ENCODE measurements at places on chromosomes 1 and 21.

DNA sequence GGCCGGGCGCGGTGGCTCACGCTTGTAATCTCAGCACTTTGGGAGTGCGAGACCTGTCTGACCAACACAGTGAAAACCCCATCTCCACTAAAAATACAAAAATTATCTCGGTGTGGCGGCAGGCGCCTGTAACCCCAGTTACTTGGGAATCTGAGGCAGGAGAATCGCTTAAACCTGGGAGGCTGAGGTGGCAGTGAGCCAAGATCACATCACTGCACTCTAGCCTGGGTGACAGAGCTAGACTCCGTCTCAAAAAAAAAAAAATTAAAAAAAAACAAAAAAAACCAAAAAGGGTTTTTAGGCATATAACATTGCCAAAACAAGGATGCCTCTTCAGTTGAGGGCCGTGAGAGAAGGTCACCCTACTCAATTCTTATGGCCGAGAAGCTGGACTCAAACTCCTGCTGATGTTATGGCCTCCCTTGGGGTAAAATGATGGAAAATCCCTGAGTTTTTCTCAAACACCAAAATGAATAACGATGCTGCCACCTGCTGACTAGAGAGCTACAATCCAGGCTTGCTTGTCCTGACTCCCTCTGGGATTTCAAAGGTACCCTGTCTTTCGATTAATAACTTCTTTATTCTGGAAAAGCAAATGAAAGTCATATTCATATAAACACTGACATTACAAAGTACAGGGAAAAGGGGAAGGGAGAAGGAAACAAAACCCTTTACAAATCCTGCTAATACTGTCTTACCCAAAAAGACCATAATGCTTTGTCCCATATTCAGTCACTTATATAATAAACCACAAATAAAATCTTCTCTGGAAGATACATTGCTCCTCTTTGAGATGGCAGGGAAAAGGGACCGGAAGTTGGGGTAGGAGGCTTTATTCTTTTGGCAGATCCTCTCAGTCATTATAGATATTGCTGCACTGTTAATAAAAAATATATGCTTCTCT, 10.7 kb downstream of the RAB42 start:
- DNase-seq = peak; percentile 21

- DNase-seq = no peak
Observed at GRCh38 chr1:34746101-34746500, 8.7 kb upstream of the GJB5 start.

- no peak for DNase-seq
Observed at GRCh38 chr1:100347009-100347966, 5.0 kb upstream of the CDC14A start.

DNA sequence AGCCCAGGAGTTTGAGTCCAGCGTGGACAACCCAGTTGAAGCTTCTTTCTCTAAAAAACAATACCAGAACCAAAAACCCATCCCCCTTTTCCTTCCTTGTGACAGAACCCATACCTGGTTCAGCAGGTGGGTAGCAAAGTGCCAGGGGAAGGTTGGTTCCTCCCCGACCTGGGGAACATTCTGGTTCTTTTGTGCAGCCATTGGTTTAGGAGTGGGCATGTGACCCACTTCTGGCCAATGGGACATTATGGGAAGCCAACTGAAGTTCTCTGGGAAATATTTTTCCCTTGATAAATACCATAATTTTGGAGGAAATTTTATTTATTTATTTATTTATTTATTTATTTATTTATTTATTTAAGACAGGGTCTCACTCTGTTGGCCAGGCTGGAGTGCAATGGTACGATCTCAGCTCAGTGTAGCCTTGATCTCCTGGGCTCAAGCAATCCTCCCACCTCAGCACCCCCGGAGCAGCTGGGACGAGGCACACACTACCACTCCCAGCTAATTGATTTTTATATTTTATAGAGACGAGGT, 15.8 kb upstream of the MAPKAPK2 start:
- DNase-seq = no peak

- DNase-seq = peak; percentile 29
Observed at GRCh38 chr1:1157914-1158710, 15.6 kb upstream of the TTLL10 start.

DNA sequence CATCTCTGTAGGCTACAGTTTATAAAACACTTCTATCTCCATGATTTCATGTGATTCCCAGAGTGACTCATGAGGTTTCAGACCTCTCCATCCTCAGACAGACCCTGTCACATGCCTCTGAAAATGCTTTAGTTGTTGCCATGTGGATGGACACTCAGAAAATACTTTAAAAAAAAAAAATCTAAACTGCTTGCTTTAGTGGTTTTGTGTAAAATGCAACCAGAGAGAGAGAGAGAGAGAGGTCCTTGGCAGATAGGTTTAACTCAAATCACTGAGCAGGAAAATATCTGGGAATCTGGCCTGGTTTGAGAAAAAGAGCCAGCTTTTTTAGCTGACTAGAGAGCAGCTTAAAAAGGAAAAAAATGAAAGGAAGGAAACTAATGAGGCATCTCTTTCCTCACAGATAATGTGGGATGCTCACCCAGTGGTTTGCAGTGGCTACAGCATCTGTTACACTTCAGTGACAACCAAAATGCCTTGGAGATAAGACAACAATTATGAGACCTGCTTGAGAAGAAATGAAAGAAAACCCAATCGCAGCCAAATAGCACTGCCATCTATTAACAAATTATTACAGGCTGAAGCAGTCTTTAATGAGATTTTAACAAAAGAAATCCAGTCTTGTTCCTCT, 54.6 kb upstream of the SYT14 start:
- DNase-seq = no peak

DNA sequence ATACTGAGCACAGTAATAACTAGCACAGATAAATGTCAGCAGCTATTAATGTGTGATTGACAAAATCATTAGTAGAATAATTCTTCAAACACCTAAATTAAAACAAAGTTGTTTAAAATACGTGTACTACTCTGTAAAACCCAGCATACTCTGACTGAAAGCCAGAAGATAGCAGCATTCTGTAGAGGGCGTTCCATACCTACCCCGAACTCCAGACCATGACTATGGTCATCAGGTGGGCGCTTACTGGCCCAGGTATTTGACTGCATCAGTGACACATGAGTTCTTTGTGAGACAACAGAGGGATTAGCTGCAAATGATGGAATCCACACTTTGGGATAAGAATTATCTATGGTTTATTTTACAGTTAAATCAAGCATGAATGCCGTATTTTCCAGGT, 139.7 kb upstream of the POGK start:
- no peak for DNase-seq

- DNase-seq = peak; percentile 22
Observed at GRCh38 chr1:3501856-3502640, 47.6 kb downstream of the ARHGEF16 start.

- DNase-seq = no peak
Observed at GRCh38 chr1:204077979-204078696, 5.2 kb downstream of the SOX13 start.

- no peak for DNase-seq
Observed at GRCh38 chr1:56838759-56839158, 15.8 kb upstream of the C8A start.
